ENCODE measurements at places on chromosomes 6 and 20.
A peak's percentile ranks its signal among the peaks of the same experiment; 100 is the strongest.

GRCh38 chr20:59790346-59790745, 143.1 kb downstream of the SYCP2 start:
- H3K27ac ChIP-seq = no peak overlapping the region
- no peak overlapping the region for H3K4me3 ChIP-seq
- H3K36me3 ChIP-seq = no peaks in the 10 kb centered on the region
- no peak for DNase-seq
- H3K4me1 ChIP-seq = no peaks in the 10 kb centered on the region

GRCh38 chr6:112150363-112150762, 63.0 kb downstream of the FAM229B start:
- H3K27me3 ChIP-seq = no peaks in the 10 kb centered on the region
- no peak overlapping the region for H3K4me3 ChIP-seq
- H3K36me3 ChIP-seq = peaks cover 27% of the 10 kb centered on the region
- DNase-seq = no peak
- peaks cover 8% of the 10 kb centered on the region for H3K4me1 ChIP-seq
- no peak overlapping the region for H3K27ac ChIP-seq

DNA sequence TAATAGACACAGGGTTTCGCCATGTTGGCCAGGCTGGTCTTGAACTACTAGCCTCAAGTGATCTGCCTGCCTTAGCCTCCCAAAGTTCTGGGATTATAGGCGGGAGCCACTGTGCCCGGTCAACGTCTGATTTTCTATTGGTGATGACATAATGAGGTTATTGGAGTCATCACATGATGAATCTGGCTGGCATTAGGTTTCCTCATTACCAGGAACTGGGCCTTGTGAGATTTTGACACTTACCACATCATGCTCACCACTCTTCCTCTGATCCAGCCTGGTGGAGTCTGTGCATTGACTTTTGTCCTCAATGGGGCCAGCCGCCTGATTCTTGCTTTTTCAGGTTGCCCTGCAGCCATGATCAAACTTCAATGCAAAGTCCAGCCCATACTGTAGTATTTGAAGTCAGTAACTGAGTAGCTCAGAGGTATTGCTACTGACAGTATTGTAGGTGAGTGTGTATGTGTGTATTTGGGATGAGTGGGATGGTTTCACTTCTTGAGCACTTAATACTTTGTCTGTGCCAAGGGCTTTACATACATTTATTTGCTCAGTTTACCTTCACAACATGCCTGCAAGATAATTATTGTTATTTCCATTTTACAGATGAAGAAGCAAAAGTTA, 16.0 kb downstream of the ANKS1A start:
- no peak overlapping the region for H3K4me3 ChIP-seq
- no peak for DNase-seq
- H3K27ac ChIP-seq = no peak overlapping the region

- no peaks in the 10 kb centered on the region for H3K36me3 ChIP-seq
- no peak overlapping the region for H3K4me3 ChIP-seq
- H3K4me1 ChIP-seq = no peaks in the 10 kb centered on the region
- H3K27me3 ChIP-seq = no peaks in the 10 kb centered on the region
These were observed 93.3 kb downstream of the EDN1 start for GRCh38 chr6:12383448-12383847.

DNA sequence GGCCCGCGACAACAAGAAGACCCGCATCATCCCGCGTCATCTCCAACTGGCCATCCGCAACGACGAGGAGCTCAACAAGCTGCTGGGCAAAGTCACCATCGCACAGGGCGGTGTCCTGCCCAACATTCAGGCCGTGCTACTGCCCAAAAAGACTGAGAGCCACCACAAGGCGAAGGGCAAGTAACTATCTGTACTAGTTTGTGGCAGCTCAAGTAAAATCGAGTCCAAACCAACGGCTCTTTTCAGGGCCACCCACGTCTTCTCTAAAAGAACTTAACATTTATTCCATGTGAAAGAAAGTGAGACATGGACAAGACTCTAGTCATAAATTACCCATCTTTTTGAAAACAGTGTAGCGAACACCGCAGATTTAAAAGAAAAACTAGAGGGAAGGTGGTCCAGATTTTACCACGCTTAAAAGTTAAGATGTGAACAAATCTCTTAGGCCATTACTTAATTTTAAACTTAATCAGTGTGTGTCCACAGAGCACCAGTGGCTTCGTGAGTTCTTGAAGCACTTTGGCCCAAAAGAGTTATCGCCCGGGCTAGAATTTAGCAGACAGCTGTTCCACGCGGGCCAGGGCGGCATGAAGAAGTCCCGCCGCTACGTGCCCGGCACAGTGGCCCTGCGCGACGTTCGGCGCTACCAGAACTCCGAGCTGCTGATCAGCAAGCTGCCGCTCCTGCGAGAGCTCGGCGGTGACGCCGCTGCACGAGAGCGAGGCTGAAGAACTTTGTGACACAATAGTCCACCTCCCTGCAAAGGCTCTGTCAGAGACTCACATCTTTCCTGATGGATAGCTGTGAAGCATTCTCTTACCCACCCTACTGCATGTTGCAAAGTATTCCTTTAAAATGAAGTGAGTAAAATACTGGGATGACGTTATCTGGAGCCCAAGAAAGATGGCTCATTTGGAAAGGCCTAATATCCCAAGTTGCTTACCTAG, 113.9 kb upstream of the PRSS16 start:
- H3K27me3 ChIP-seq = no peaks in the 10 kb centered on the region
- H3K36me3 ChIP-seq = no peaks in the 10 kb centered on the region
- peaks cover 22% of the 10 kb centered on the region for H3K4me1 ChIP-seq
- DNase-seq = peak; percentile 72
- H3K27ac ChIP-seq = peak overlapping the region; percentile 86

GRCh38 chr6:100229512-100229911, 235.2 kb downstream of the SIM1 start:
- no peaks in the 10 kb centered on the region for H3K27me3 ChIP-seq
- no peak for DNase-seq
- H3K36me3 ChIP-seq = no peaks in the 10 kb centered on the region
- H3K27ac ChIP-seq = peak overlapping the region; percentile 81

GRCh38 chr6:43290905-43291355, 7.1 kb upstream of the SLC22A7 start:
- peaks cover 14% of the 10 kb centered on the region for H3K27me3 ChIP-seq
- no peaks in the 10 kb centered on the region for H3K4me1 ChIP-seq
- H3K36me3 ChIP-seq = no peaks in the 10 kb centered on the region

DNA sequence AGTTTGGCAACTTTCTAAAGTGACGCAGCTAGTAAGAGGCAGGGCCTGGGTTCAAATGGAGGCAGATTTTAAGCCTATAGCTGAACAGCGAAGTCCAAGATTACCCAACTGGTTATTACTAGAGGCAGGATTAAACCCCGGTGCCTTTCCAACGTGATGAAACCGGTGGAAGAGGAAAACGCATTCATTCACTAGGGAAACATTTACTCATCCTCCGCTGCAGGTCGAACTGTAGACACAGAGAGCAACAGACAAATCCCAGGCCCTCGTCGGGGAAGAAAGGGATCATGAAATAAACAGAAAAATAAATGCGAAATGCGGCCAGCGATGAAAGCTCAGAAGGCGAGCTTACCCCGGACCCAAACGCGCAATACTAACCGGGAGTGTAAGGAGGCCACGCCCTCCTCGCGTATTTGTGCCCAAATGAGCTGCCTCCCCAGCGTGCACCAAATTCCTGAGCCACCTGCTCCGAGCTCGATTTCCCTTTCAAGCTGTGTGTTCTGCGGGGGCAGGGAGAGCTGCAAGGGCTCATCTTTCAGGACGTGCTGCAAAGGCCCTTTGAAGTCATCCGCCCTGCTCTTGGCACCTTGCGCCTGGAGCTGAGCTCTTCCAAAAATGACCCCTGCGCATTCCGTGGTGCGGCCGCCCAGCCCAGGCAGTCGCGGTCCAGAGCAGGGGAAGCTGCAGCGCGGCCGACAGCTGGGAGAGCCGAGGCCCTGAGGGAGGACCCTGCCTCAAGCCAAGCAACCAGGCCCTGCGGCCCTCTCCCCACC, 46.9 kb downstream of the PDYN start:
- H3K27ac ChIP-seq = no peak overlapping the region
- H3K36me3 ChIP-seq = no peaks in the 10 kb centered on the region
- H3K4me3 ChIP-seq = no peak overlapping the region
- peaks cover 26% of the 10 kb centered on the region for H3K27me3 ChIP-seq

DNA sequence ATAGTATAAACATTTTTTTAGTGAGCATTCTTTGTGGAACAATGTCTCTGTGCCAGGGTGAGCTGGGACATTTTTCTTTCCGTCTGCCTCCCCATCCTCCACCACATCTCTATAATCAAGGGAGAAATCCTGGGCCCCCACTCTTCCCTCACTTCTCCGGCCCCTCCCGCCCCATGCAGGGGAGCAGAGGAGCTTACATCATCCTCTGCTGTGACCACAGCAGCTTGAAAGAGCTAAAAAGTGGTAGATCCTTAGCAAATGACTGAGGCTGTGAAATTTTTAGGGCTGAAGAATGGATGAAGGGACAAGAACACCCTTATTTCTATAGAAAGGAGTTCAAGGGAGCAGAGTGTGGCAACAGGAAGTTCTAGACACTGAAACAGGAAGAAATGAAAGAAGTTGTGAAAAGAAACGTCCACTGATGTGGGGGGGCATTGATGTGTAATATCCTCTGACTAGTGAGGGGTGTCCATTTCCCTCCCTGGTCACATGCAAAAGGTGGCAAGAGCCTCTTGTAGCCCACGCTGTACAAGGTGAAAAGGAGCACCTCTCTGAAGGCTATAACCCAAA, 380.3 kb upstream of the JARID2 start:
- no peak overlapping the region for H3K4me3 ChIP-seq
- no peaks in the 10 kb centered on the region for H3K27me3 ChIP-seq
- no peaks in the 10 kb centered on the region for H3K4me1 ChIP-seq
- no peaks in the 10 kb centered on the region for H3K36me3 ChIP-seq

DNA sequence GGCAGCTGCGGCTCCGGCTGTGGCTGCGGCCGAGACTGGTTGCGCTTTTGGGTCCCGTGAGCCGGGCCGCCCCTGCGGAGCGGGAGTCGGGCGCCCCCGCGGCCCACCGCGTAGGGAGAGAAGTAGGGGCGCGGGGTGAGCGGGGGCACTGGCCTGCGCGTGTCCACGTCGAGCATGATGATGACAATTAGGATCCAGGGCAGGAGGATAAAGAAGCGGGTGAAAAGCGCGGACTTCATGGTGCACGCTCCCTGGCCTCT, 739 bp downstream of the B3GAT2 start:
- no peak for DNase-seq
- H3K27ac ChIP-seq = no peak overlapping the region
- peaks cover 14% of the 10 kb centered on the region for H3K4me1 ChIP-seq
- H3K4me3 ChIP-seq = peak overlapping the region; percentile 24
- H3K36me3 ChIP-seq = no peaks in the 10 kb centered on the region

- H3K27ac ChIP-seq = no peak overlapping the region
- H3K4me1 ChIP-seq = peaks cover 9% of the 10 kb centered on the region
- DNase-seq = no peak
- no peak overlapping the region for H3K4me3 ChIP-seq
These were observed 15.2 kb downstream of the DNAH8 start for GRCh38 chr6:38730140-38730862.

GRCh38 chr20:24102290-24102689, 113.7 kb upstream of the GGTLC1 start:
- H3K4me3 ChIP-seq = no peak overlapping the region
- H3K4me1 ChIP-seq = peaks cover 50% of the 10 kb centered on the region
- no peaks in the 10 kb centered on the region for H3K36me3 ChIP-seq

DNA sequence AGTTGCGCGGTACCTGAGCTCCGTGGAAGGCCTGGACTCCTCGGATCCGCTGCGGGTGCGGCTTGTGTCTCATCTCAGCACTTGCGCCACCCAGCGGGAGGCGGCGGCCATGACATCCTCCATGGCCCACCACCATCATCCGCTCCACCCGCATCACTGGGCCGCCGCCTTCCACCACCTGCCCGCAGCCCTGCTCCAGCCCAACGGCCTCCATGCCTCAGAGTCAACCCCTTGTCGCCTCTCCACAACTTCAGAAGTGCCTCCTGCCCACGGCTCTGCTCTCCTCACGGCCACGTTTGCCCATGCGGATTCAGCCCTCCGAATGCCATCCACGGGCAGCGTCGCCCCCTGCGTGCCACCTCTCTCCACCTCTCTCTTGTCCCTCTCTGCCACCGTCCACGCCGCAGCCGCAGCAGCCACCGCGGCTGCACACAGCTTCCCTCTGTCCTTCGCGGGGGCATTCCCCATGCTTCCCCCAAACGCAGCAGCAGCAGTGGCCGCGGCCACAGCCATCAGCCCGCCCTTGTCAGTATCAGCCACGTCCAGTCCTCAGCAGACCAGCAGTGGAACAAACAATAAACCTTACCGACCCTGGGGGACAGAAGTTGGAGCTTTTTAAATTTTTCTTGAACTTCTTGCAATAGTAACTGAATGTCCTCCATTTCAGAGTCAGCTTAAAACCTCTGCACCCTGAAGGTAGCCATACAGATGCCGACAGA, 9.9 kb downstream of the HEY2 start:
- no peak for DNase-seq
- H3K36me3 ChIP-seq = no peaks in the 10 kb centered on the region
- peaks cover 18% of the 10 kb centered on the region for H3K27me3 ChIP-seq
- H3K4me3 ChIP-seq = no peak overlapping the region
- H3K4me1 ChIP-seq = no peaks in the 10 kb centered on the region

- DNase-seq = no peak
- H3K4me1 ChIP-seq = no peaks in the 10 kb centered on the region
- H3K27me3 ChIP-seq = no peaks in the 10 kb centered on the region
- H3K27ac ChIP-seq = no peak overlapping the region
- H3K4me3 ChIP-seq = no peak overlapping the region
- no peaks in the 10 kb centered on the region for H3K36me3 ChIP-seq
These were observed 1068.7 kb upstream of the FLRT3 start for GRCh38 chr20:15406072-15406471.

- no peak overlapping the region for H3K4me3 ChIP-seq
- H3K27ac ChIP-seq = no peak overlapping the region
- H3K4me1 ChIP-seq = no peaks in the 10 kb centered on the region
- no peak for DNase-seq
- H3K27me3 ChIP-seq = no peaks in the 10 kb centered on the region
- H3K36me3 ChIP-seq = no peaks in the 10 kb centered on the region
These were observed 209.1 kb upstream of the JARID2 start for GRCh38 chr6:15036690-15037245.

- peak overlapping the region; percentile 30 for H3K4me3 ChIP-seq
- no peak for DNase-seq
- no peaks in the 10 kb centered on the region for H3K36me3 ChIP-seq
- H3K27me3 ChIP-seq = peaks cover 27% of the 10 kb centered on the region
These were observed 2.5 kb downstream of the PRRT1 start for GRCh38 chr6:32149092-32149755.

DNA sequence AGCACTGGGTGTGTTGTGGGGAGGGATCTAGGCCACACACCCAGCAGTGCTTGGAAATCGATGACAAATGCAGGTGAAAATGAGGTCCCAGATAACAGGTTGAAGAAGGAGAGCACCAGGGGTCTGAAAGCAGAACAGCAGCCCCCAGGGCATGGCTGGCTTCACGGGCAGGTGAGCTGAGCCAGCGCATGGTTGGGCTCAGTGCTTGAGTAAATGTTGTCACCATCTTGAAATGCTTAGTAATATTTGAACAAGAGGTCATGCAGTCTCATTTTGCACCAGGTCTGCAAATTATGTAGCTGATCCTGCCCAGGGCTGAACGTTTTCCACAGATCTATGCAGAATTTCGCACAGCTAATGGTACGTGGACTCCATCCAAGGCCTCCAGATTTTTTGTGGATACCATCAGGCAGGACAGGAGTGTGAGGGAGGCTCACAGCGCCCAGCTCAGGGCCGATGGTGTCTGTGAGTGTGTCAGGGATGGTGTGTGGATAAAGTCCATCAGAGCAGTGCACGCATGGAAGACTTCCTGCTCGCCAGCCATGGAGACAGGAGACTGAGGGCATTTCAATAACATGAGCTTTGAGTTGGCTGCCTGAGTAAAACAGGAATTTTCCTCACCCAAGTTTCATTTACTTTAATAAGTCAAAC, 53.1 kb upstream of the SNX9 start:
- H3K27me3 ChIP-seq = no peaks in the 10 kb centered on the region
- no peak overlapping the region for H3K4me3 ChIP-seq
- H3K27ac ChIP-seq = no peak overlapping the region
- no peaks in the 10 kb centered on the region for H3K36me3 ChIP-seq
- peaks cover 6% of the 10 kb centered on the region for H3K4me1 ChIP-seq
- DNase-seq = no peak

All from endothelial cell of umbilical vein (primary cell).